Hematopoietic multipotent progenitor cell (in vitro differentiated cells): ENCODE measurements at places on chromosomes 7 and 10.
A peak's percentile ranks its signal among the peaks of the same experiment; 100 is the strongest.

DNA sequence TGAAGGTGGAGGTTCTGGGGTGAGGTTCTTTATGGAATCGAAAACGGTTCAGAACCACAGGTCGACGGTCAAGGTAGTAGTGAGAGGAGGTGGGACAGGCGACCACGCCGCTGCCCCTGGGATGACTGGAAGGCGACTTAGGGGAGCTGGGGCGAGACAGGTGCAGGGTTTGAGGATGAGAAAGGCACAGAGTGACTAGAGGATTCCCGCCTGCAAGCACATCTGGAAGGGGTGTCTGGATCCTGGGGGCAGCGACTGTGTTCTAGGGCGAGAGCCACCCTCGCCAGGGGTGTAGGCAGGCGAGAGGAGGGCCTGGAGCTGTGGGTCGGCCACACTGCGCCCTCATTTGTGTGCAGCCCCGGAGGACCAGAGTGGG, 468 bp upstream of the IRF5 start:
- no peak for DNase-seq

DNA sequence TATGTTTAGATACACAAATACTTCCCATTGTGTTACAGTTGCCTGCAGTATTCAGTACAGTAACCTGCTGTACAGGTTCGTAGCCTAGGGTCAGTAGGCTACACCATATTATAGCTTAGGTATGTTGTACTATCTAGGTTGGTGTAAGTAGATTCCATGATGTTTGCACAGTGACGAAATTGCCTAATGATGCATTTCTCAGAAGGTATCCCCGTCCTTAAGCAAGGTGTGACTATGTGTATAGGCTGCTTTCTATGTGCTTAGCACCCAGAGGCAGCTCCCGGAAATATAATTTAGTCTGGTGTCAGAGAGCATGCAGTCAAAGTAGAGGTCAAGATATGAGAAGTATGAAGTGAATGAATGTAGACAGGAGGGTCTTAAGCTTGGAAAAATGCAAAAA, 9.8 kb downstream of the MAPK8 start:
- DNase-seq, result no peak

DNA sequence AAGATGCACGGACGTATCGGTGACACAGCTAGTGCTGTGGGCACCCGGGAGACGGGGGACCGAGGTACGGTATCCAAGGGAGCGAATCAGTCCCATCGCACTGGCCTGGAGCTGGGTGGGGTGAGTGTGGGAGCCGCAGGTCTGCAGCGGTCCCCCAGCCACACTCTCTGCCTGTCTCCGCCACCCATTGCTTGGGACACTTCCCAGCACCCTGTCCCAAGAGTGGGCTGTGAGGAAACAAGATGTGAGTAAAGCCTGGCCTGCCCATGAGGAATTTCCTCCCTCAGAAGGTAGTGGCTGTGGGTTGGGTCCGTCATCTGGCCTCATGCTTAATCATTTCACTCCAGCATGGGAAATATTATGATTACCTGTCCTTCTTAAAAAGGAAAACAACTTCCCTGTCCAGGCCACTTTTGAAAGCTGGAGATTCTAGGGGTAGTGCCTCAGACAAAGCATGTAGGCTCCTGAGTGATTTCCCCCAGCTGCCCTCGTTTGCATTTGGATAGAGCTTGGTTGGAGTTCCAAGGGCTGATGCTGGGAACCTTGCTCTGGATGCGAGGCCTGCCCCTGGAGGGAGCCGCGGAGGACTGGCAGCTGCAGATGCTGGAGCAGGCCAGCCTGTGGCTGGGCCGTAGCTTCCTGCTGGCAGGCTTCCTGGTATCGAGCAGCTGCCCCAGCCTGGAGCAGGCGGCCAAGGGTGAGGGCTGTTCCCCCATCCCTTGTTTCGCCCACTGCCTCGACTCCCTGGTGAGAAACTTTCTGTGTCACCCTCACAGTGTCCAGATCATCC, 6.2 kb upstream of the ACTR3C start:
- DNase-seq, result no peak

DNA sequence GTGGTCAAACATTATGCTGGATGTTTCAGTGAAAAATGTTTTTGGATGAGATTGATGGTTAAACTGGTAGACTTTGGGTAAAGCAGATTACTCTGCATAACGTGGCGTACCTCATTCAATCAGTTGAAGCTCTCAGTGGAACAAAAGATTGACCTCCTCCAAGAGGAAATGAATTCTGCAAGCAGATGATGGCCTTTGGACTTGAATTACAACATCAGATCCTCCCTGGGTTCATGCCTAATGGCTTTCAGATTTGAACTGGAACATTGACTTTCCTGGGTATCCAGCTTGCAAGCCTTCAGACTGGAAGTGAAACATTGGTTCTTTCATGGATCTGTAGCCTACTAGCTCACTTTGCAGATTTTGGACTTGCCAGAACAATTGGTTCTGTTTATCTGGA, 169.3 kb upstream of the MALRD1 start:
- no peak for DNase-seq

GRCh38 chr10:131021969-131022368, 289.6 kb downstream of the TCERG1L start:
- DNase-seq, result no peak

DNA sequence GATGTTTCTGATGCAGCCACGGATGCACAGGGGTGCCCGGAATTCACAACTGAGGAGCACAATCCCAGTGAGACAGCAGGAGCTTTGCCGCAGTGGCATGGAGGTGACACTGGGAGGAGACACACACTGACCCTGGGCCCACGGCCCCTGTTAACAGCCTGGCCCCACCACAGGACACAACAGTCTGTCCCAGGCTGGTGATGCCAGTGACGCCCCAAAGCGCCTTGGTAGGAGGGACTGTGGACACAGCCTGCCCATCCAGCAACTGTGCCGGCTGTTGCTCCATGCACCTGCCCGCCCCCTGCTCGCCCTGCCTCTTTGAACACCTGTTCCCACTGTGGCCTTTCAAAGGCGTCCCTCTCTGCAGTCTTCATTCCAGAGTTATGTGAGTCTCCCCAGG, 49.8 kb downstream of the KLF6 start:
- DNase-seq, result no peak

- no peak for DNase-seq
Observed at GRCh38 chr10:91593834-91594233, 39.0 kb downstream of the PPP1R3C start.

- DNase-seq, result no peak
Observed at GRCh38 chr7:148472406-148472805, 118.2 kb upstream of the C7orf33 start.

DNA sequence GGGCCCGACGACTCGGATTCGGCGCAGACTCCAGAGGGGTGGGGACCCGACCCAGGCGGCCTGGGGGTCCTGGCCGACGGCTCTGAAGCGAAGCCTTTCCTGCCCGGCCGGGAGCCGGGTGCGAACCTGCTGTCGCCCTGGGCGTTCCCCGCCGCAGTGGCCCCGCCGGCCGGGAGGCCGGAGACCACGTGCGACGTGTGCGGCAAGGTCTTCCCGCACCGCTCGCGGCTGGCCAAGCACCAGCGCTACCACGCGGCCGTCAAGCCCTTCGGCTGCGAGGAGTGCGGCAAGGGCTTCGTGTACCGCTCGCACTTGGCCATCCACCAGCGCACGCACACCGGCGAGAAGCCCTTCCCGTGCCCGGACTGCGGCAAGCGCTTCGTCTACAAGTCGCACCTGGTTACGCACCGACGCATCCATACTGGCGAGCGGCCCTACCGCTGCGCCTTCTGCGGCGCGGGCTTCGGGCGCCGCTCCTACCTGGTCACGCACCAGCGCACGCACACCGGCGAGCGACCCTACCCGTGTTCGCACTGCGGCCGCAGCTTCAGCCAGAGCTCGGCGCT, 15.4 kb downstream of the ZNF316 start:
- DNase-seq, result no peak

GRCh38 chr7:107838816-107839565, 36.0 kb upstream of the SLC26A3 start:
- DNase-seq, result no peak

GRCh38 chr7:114405427-114405826, 9.2 kb upstream of the FOXP2 start:
- DNase-seq, result peak; percentile 3

GRCh38 chr7:22452142-22452959, 47.6 kb downstream of the STEAP1B start:
- DNase-seq, result no peak

DNA sequence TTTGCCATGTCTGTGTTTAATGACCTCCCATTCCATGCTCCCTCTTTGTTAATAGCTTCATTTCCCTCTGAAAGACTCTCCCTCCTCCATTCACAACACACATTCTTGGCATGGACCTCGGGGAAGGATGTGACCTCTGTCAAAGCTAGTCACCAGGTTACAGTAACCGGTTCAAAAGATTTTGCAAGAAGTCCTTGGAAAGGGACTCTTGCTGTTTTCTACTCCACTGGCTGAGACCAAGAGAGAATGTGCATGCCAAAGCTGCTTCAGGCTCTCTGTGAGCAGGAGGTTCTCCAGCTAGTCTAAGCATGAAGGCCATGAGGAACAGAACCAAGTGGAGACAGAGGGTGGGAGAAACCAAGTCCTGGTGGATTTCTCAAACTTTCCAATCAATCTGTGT, 732.6 kb downstream of the CCSER2 start:
- DNase-seq, result no peak

GRCh38 chr7:83178796-83179195, 16.1 kb upstream of the PCLO start:
- DNase-seq, result no peak

DNA sequence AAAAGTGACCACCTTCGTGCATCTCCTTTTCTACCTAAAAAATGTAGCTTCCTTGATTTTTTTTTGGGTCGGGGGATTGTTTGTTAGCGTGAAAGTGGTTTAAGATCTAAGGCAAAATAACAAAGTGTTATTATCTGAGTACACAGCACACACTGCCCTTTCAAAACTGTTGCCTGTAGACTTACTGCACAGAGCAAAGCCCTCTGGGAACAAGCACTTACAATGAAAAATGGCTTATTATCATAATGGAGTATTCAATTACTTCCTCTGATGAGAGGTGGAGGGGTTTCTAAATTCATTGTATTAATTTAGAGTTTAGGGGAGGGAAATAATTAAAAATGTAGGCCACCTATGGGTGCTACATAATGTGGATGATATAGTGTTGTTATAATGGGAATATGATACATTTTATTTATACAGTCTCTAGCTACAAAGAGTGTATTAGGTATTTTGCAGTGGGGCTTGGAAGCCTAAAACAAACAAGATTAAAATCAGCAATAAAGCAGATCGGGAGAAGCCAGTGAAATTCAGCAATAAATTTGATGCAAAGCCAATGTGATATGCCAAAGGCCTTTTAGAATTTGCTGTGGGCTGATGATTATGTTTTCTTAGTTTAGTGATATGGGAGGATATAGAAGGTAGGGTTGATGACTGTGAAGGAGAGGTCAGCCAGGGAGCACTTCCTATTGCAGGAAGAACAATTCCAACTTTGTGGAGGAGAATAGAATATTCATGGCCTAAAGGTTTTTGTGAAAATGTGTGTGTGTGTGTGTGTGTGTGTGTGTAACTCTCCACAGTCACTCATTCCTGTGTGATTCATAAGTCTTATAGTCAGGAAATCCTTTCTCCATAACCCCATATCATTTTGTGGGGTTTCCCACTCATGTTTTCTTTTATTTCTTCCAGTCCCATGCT, 17.7 kb upstream of the EXOC4 start:
- DNase-seq, result no peak

DNA sequence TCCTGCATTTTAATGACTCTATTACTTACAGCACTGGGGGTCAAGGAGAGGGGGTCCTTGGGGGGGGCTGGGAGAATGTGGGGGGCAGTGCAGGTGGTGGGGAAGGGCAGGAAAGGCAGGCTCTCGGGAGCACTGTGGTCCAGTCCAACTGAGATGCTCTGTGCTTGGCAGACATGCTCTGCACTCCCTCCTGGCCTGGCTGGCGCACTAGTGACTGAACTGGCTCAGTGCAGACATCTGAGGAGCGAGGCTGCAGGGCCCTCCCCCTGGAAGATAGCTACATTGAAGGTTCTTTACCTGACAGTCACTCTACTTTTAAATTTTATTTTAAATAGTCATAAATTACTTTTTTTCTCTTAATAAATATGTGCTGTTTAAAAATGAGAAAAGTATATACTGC, 105.7 kb downstream of the NEURL1 start:
- no peak for DNase-seq

DNA sequence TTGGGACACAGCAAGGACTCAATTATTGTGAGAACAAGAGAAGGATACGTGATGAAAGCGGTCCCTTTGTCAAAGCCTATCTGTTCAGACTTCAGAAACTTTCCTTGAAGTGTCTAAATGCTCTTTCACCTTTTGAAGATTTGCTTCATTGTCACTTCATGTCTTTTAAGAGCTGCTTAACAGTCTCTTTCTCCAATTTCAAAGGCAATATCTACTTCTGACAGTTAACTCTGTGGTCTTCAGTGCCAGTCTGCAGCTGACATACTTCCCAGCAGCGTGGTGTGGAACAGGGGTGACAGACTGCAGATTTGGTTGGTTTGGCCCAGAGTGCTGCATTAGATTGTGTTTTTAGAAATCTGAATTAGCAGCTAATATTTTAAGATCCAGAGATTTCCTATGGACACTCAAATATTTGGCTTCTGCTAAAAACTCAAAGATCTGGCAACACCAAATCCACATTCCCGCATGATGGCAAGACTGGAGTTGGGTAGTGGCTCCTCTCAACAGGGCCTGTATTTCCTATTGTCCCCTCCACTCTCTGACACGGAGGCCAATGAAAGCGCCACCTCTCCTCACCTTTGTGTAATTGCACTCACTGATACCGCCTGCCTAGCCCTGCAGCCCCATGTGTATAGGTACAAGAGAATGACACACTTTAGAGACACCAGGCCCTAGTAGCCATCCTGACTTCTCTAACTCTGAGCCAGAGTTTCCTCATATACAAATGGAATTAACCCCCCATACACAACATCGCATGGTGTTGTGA, 11.5 kb downstream of the SCRN1 start:
- no peak for DNase-seq
